GF-D8 (cell line): ENCODE measurements at places on chromosomes 4 and X.

GRCh38 chrX:148664995-148665394 lies 164.6 kb downstream of the AFF2 start:
- DNase-seq, result no peak

DNA sequence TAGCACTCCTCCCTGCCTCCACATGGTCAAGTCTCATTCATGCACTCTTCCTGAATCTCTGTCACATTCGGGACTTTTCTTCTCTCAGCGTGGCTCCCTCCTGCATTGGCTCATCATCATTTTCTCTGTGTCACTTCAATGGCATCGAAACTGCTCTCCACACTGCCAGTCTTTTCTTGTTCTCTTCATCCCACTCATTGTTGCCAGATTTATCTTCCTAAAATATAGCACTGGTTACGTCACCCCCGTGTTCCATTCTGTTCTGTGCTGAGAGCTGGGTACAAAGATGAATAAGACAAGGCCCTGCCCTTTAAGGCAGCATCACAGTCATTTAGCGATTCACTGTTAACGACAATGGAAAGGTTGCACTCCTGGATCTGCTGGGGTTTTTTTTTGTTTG lies 174.4 kb upstream of the TBC1D9 start:
- no peak for DNase-seq

GRCh38 chr4:140497747-140498636 lies at the start of gene MGAT4D:
TSS of gene MGAT4D (minus strand) at chr4:140498293. CDS start at chr4:140498222, 71 bp downstream.
- no peak for DNase-seq

DNA sequence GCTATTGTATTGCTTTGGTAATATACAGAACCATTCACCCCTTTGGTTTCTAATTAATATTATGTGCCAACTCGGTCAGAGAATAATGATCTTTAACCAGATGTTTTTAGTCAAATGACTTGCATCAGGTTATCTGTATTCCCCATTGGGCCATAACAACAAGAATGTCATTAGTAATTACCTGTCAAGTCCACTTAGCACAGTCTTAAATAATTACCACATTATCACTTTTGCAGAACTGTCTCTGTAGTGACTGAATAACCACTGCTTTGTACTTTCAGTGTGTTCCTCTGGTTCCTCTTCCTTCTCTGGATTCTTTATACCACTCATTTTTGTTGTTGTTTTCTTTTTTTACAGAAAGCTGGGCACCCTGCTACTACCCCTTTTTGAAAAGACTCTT lies 257.7 kb upstream of the SPOCK3 start:
- no peak for DNase-seq
